Large intestine (tissue), 12 donors: ENCODE measurements at places on chromosomes 2 and 18.

DNA sequence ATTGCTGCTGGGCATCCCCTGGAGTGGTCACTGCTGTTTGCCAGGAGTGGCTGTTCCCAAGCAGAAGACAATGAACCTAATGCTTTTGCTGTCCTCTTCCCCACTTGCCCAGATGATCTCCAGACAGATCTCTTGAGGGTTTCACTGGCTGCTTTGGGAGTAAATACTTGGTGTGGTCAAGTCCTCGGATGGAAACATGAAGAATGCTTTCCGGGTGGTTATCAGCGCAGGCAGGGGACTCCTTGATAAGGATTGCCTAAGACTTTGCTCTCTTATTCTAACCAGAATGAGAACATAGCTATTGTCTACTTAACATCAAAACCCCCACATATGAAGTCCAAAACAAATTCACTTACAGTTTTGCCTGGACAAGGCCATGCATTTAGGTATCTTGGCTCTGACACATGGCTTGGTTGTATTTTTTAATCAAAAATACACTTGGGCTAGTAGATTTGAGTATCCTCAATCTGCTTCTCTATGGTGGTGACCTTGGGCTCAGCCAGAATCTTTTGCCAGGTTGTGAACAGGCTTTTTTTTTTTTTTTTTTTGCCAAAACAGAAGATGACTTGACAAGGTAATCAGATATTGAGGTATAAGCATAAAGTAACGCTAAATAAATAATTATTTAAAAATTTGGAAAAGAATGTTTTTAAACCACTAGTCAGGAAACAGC is 34.8 kb upstream of the MYO3B start:
- DNase-seq = peak; percentile 11

GRCh38 chr2:179186126-179186525 is 78.5 kb downstream of the SESTD1 start:
- no peak for DNase-seq

DNA sequence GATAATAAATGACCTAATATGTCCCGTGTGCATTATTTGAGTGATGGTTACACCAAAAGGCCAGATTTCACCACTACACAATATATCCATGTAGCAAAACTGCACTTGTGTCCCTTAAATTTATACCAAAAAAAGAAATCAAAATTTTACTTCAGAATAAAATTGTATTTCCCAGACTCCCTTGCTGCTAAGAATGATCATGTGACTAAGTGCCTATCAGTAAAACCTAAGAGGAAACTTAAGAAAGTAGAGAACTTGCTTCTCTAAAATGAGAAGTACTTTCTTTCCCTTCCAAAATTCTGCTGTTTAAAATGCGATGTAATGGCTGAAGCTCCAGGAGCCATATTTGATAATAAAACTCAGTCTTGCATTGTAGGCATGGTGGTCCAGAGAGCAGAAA is 24.0 kb downstream of the PROKR1 start:
- DNase-seq = no peak

GRCh38 chr2:102289129-102289528 is 22.2 kb upstream of the IL1RL1 start:
- no peak for DNase-seq

GRCh38 chr18:62152844-62153243 is 34.0 kb downstream of the PIGN start:
- DNase-seq = no peak

- DNase-seq = no peak
Measured at GRCh38 chr18:24055878-24056277, 41.3 kb downstream of the TTC39C start.

DNA sequence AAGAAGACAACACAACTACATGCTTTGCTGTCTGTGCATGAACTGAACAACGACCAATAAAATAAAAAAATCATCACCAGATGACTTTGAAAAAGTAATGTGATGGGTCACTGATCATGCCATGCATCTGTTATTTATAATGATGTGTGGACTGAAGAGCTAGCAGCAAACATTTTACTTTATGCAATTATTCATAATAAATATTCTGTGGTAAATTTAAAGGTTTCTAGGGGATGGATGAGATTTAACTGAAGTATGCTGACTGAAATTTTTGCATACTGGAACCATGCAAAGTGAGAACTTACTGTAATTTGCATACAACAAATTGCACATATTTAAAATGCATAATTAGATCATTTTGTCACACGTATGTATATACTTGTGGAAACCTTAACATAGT is 31.3 kb upstream of the BAZ2B start:
- DNase-seq = no peak

- peak; percentile 27 for DNase-seq
Measured at GRCh38 chr2:63055226-63056106, 4.8 kb downstream of the OTX1 start.
